ENCODE measurements at places on chromosomes 12 and 14.

- DNase-seq: no peak
Measured at GRCh38 chr12:12365931-12366431, 9.1 kb downstream of the BORCS5 start.

DNA sequence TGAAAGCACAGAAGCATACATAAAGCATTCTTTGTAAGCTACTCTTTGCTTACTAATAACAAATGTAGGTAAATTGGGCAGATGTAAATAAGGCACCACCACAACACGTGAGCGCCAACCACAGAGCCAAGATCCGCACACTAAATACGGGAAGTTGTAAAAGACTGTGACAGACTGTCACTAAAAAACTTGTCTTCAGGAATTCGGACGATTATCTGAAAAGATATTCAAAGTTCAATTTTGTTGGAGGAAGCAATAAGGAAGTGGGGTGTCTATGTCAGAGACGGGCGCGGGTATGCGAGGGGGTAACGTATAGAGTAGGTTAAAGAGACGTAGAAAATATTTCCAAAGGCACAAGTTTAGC is 1.5 kb upstream of the HSP90B1 start:
- peak; percentile 20 for DNase-seq

DNA sequence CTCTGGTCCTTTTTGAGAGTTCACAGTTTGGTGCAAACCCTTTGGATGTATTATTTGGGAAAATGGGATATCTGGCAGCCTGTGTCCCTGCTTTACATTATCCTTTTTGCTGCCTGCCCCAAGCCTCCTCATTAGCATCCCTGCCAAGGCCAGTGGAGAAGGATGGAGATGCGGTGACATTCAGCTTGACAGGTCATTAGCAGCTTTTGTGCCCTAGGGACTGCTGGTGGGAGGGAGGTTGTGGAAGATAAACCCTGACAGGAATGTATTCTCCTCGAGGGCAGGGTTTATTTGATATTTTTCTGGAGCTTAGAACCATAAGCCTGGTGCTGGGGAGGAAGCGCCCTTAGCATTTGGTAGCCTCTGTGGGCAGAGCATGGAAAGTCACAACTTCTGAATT is 49.3 kb downstream of the PTPN11 start:
- DNase-seq: no peak

DNA sequence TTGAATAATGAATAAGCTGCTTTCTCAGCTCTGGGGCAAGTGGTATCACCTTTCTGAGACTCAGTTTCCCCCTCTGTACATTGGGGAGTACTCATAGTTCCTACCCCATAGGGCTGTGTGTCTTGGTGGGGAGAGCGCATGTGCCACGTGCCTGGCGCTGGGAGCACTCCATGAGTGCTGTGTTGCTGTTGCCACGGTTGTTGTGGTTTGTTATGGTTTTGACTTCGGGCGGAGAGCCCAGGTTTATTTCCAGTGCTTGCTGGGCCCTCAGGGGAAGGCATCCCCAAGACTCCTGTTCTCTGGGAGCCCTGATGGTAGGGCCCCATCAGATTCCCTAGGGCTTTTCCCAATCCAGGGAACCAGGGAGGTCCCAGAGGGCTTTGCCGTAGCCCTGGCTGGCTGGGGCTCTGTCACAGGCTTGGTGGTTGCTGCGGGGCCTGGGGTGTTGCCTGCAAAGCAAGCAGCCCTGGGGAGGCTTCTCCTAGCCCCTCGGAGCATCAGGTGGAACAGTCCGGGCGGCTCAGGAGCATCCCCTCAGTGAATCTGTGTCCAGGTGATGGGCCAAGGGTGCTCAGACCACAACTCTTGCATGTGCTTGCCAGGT is 18.6 kb downstream of the SH2B3 start:
- DNase-seq: no peak

- DNase-seq: no peak
Measured at GRCh38 chr14:61439779-61440418, 118.5 kb downstream of the PRKCH start.

DNA sequence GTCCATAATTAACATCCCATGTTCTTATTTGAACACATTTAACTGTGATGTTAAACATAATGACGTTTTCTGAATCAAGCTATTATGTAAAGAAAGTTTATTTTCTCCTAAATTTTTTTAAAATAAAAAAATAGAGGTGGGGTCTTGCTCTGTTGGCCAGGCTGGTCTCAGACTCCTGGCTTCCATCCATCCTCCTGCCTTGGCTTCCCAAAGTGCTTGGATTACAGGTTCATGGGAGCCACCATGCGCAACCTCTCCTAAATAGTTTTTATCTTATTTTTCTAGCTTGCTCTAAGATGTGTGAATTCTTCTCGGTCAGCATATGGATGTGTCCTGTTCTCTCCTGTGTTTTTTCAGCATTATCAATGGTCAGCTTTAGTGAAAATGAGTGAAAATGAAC is 3.2 kb downstream of the RAD9B start:
- DNase-seq: no peak

GRCh38 chr12:13095266-13095995 is 8.0 kb downstream of the GSG1 start:
- DNase-seq: no peak

DNA sequence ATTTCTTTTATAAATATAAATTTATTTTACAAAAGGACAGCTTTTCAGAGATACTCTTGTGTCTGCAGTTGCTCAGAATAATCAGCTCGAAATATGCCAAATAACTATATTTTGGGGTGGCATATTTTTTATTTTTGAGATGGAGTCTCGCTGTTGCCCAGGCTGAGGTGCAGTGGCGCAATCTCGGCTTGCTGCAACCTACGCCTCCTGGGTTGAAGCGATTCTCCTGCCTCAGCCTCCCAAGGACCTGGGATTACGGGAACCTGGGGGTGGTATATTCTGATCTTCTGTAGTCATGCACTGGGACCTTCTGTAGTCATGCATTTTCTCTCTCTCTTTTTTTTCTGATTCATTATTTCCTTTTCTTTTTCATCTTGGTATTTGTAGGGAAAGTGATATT is 135.0 kb upstream of the AMIGO2 start:
- DNase-seq: no peak

GRCh38 chr14:88785911-88786310 is 6.8 kb downstream of the EML5 start:
- DNase-seq: no peak

DNA sequence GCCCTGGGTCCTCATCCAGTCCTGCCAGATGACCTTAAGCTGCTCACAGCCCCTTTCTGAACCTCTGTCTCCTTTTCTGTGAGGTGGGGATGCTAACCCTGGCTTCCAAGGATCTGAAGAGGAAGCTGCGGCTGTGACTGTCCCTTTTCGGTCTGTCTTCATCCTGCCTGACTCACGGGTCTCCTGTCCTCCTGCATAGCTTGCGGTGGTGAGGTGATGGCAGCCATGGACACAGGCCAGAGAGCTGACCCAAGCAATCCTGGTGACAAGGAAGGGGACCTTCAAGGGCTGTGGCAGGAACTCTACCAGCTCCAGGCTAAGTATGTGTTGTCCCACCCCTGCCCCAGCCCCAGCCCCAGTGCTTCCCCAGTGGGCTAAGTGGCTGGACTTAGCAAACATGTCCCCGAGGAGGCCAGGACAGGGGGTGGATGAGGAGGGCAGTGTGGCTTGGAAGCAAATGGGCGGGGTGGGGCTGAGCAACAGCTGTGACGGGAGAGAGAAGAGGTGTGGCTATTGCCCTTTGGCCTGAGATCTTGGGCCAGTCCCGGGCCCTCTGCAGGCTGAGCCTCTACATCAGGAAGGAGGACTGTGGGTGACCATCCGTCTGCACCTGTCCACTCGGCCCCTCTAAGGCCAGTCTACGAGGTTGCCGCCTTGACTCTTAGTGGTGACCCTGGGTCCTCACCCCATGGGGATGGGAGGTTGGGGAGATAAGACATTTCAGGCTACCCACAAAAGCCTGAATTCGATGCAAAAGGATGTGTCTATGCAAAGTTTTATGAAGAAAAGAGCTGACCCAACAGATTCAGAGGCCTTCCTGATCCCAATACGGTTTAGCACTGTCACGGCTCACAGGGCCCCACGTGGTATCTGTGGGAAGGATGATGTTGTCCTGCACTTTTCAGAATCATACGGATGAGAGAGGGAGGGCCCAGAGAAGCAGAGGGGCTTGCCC is 1.1 kb downstream of the CCDC197 start:
- DNase-seq: no peak

- no peak for DNase-seq
Measured at GRCh38 chr14:88775532-88775931, 17.2 kb downstream of the EML5 start.

DNA sequence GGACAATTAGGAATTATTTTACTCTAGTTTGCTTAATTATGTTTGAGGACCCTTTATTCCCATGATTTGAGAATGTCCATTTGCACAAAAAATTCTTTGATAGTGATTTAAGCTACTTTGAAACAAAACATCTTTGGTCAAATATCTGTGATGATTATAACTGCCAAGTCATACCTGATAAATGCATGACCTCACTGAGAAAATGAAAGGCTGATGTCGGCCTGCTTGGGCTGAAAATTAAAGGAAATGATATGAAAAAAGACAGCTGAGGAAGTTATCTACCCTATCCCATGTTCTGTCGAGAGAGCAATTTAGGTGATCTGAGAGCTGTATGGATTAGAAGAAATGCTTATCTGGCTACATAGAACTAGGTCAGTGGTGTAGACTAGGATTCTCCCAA is 43.6 kb downstream of the ATL1 start:
- no peak for DNase-seq

GRCh38 chr12:52660934-52661499 is 9.0 kb upstream of the KRT2 start:
- no peak for DNase-seq

DNA sequence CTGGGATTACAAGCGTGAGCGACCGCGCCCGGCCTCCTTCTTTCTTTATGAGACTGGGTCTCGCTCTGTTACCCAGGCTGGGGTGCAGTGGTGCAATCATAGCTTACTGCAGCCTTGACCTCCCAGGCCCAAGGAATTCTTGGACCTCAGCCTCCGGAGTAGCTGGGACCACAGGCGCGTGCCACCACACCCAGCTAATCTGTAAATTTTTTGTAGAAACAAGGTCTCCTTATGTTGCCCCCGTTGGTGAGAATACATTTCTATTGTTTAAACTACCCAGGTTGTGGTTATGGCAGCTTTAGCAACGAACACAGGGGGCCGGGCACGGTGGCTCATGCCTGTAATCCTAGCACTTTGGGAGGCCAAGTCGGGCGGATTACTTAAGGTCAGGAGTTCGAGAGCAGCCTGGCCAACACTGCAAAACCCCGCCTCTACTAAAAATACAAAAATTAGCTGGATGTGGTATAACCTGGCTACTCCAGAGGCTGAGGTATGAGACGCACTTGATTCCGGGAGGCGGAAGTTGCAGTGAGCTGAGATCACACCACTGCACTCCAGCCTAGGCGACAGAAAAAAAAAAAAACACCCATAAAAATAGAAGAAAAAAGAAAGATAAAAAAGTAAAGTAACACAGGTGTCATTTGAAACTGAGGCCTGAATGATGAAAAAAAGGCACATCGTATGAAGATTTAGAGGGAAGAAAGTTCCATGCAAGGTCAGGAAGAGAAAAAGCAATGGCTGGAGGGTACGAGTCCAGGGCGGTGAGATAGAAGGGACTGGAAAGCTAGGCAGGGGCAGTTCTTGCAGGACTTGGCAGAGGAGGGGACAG is 977 bp upstream of the TMEM120B start:
- no peak for DNase-seq

- no peak for DNase-seq
Measured at GRCh38 chr12:77782034-77782433, 48.7 kb upstream of the NAV3 start.

GRCh38 chr12:43883311-43883710 is 47.4 kb downstream of the TMEM117 start:
- no peak for DNase-seq

DNA sequence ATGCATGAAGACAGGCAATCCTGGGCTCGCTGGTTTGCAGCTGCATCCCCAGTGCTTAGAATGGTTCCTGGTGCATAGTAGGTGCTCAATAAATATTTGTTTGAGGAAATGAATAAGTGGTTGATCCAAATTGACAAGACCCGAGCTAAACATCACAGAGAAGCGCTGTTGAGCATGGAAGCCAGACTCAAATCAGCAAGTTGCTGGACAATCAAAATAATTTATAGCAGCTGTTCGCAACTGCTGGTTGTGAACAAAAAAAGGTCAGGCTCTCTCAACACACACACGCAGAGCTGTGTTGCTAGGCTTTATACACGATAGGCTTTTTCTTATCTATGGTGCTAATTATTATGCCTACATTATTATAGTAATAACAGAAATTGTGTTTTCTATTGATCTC is 190.2 kb downstream of the TBX5 start:
- DNase-seq: no peak

- no peak for DNase-seq
Measured at GRCh38 chr14:62957562-62957961, 87.7 kb downstream of the KCNH5 start.

DNA sequence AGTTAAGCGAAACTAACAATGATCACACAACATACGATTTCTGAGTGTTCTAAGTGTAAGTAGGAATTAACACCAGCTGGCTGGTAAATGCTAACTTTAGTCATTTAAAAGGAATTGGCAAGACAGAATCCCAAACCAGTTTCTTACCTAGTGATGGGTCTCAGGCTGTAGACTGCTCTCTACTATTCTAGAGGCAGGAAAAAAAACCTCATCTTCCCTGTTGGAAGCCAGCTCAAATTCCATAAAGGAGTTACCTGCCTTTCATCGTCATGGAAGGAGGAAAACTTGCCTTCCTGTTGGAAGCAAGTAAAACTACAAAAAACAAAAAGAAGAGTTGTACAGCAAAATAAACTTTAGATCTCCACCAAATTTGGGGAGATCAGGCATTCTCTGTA is 23.7 kb upstream of the SLC7A8 start:
- no peak for DNase-seq

DNA sequence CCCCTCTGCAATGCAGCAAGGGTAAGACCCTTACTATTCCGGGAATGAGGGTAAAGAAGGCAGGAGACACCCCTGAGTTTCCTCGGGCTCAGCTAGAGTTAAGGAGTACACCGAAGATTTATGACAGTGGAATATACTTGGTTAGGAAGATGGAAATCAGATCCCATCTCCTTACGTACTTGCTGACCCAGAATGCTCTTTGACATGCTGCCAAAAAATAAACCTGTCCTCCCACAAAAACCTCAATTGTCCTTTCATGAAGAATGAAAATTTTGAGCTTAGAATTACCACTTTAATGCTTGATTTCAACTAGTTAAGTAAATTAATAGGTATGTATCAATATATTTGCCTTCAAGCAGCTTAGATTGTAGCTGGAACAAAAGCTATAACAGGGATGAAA is 99.5 kb downstream of the PRIMA1 start:
- DNase-seq: no peak

DNA sequence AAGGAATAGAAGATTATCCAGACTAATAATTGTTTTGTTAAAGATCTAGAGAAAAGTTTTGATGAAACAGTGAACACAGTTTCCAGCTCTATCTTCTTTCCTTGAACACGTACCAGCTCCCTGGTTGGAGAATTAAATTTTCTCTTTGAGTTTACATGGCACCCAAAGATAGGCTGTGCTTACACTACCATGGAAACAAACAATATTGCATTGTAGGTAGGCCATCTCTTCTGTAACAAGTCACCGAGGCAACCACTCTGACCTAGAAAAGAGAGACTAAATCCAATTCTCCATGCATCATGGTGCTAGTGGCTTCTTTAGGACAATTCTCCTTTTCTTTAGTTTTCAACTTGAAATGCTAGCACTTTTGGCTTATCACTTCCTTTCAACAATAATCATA is 9.9 kb downstream of the BMAL2 start:
- no peak for DNase-seq

- no peak for DNase-seq
Measured at GRCh38 chr14:46433381-46433780, 218.2 kb downstream of the RPL10L start.
